ENCODE measurements at places on chromosomes 5 and 9.

GRCh38 chr5:157502143-157502647, 42.2 kb downstream of the NIPAL4 start:
- no peak for DNase-seq

GRCh38 chr9:2970864-2971263, 127.0 kb upstream of the PUM3 start:
- DNase-seq = no peak

DNA sequence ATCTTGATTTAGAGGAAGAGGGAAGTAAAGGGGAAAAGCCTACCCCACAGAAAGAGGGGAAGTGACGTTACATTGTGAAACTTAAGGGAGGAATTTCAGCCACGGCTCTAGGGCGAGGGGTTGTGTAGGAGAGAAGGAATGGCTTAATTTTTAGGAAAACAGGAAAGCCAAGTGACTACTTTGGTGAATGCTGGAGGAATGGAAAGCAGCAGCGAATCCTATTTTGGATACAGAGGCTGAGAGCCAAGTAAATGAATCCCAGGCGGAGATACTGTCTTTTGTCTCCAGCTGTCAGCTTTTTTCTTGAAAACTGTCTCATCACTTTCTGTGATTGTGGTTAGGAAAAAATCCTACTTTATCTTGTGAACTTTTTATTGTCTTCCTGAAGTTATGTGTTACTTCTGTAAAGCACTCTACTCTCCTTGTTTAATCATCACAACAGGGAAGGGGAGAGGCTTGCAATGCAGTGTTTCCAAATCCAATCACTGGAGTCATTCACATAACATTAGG, 188.4 kb downstream of the TSSK1B start:
- no peak for DNase-seq

GRCh38 chr9:26637101-26637500, 255.5 kb downstream of the CAAP1 start:
- no peak for DNase-seq

DNA sequence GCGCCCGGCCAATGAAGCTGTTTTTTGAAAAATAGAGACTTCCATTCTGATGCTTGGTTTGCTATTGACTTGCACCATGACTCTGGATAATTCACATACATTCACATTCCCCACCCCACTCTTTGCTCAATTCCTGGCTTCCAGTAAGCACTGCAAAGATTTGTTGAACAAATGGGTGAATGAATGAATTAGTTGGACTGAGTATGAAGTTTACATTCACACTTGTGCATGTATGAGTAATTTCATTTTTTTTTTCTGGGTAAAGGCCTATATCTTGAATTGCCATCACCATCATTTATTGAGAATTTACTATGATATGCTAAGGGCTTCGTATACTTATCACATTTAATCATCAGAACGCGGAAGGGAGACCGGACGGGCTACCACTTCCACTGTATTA, 13.8 kb upstream of the CCDC69 start:
- DNase-seq = no peak
